ENCODE measurements at places on chromosomes 7 and 10.

- no peak for DNase-seq
These were observed 31.4 kb downstream of the CPXM2 start for GRCh38 chr10:123860209-123860608.

- no peak for DNase-seq
These were observed 125.4 kb downstream of the JAZF1 start for GRCh38 chr7:28055161-28055544.

DNA sequence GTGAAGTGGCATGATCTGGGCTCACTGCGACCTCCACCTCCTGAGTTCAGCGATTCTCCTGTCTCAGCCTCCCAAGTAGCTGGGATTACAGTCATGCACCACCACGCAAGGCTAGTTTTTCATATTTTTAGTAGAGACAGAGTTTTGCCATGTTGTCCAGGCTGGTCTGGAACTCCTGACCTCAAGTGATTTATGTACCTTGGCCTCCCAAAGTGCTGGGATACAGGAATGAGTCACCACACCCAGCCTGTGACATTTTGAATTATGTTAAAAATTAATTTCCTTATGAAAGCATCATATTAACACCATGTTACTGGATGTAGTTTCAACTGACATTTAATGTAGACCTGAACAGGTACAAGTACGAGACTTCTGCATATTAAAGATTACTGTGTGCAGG lies 24.3 kb downstream of the ABCB4 start:
- no peak for DNase-seq

DNA sequence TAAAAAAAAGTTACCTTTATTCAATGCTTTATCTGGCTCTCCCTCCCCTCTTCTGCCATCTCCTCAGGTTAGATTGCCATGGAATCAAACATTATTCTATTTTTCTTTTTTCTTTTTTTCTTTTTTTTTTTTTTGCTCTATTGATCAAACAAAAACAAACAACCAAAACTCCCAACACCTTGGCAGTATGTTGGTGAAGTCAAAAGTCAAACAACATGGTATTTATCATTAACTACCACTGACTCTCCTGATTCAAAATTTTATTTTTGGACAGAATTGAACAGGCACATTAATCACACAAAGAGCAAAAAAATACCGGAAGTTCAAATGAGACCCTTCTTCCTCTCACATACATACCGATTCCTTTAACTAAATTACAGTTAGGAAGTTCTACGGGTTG lies 6.4 kb downstream of the PON1 start:
- no peak for DNase-seq

- DNase-seq: no peak
These were observed 152.0 kb downstream of the SVIL start for GRCh38 chr10:29482591-29483431.

DNA sequence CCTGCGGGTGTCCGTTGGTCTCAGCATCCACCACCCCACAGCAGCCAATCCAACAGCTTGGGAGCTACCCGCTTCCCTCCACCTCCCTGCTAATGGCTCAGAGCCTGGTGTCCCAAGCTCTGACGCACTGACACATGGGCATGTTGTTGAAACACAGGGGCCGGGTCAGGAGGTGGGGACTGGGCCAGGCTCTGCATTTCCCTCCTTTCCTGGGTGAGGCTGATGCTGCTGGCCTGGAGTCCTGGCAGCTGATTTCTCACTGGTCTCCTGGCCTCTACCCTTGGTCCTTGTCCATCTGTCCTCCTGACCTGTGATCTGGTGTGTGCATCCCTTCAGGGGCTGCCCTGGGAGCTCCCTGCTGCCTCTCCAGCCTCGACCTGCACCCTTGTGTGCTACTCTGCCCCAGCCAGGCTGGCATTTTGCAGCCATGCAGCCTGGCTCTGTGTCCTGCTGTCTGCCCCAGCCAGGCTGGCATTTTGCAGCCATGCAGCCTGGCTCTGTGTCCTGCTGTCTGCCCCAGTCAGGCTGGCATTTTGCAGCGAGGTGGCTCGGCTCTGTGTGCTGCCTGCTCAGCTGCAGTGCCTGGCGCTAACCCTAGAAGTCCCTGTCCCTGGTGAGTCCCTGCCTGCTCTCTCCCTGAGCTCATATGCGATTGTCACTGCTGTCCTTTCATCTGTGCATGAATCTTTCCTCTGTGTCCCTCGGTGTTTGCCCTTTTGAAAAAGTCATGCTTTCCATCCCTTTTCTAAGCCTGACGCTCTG lies 14.0 kb downstream of the AMZ1 start:
- no peak for DNase-seq

GRCh38 chr7:1255817-1256340 lies 23.2 kb downstream of the UNCX start:
- DNase-seq: no peak

GRCh38 chr7:157177333-157177982 lies 38.7 kb downstream of the UBE3C start:
- DNase-seq: no peak

- DNase-seq: no peak
These were observed 11.5 kb upstream of the UNCX start for GRCh38 chr7:1220977-1221745.

DNA sequence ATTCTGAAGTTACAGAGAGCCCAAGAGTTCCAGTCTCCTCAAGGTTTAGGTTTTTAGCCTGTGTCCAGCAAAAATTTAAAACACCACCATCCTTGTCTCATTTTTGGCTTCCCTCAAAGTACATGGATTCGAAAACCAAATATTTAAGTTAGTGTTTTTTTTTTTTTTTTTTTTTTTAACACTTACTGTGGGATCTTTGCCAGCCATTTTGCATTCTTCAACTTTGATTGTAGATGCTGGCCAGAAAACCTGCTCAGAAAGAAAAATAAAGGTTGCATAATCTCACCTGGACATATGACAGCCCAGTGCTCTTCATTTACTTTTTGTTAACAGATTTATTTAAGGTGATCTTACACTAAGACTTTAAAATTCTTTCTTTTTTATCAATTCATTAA lies 91.6 kb downstream of the SEMA3C start:
- DNase-seq: no peak

- no peak for DNase-seq
These were observed 5.7 kb downstream of the GRID2IP start for GRCh38 chr7:6545398-6546126.

GRCh38 chr7:64887756-64888508 lies 15.1 kb upstream of the ZNF273 start:
- peak; percentile 77 for DNase-seq

GRCh38 chr7:12518920-12519681 lies 51.4 kb upstream of the SCIN start:
- peak; percentile 7 for DNase-seq

DNA sequence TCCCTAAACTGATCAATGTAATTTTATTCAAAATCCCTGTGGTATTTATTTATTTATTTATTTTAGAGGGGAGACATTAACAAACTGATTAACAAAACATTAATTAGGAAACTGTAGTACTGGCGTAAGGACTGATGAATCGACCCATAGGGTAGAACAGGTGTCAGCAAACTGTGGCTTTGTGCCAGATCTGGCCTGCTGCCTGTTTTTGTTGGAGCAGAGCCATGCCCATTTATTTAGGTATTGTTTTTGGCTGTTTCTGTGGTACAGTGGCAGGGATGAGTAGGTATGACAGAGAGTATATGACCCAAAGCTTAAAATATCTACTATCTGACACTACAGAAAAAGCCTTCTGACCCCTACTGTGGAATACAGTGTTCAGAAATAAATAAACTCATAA lies 332.5 kb upstream of the ETV1 start:
- DNase-seq: peak; percentile 80

GRCh38 chr7:144391823-144392255 lies 11.7 kb downstream of the NOBOX start:
- no peak for DNase-seq

DNA sequence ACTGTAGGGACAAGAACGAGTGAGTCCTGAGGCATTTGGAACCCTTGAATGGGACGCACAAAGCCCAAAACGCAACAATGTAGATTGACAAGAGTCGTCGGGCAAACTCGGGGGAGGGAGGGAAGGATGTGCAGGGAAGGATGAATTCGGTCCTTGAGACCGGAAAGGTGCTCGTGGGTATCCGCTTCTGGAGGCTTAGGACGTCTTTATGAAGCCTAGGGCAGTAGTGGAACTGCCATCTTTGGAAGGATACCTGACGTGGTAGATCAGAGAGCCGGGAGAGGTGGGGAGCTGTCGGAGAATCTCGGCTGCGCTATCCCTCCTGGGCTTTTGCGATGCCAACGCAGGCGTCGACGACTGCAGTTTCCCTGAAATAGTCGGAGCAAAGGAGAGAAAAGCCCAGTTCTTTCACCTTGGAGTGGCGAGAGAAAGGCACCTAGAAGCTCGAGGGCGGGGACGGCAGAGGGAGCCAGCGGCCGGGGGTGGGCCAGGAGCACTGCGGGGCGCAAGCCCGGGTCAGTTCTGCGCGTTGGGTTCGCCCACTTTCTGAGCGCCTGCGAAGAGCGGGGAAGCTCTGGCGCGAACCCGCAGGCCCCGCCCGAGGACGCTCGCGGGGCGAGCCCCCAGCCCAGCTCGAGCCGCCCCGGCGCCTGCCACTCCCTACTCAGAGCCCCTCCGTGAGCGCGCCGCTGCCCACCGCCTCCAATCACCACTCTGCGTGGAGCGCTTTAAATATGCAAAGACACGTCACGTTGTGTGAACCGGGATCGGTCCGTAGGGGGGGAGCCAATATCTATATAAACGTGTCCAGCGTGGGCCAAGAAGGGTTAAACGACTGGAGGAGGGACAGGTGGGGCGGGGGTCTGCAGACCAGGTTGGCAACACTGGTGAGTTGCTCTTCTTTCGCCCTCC lies at the start of gene CYP26C1:
Gene CYP26C1, plus strand, starts transcription at position 824 of the 912 bp plus-strand sequence. CDS start 466 bp downstream, outside the sequence.
- DNase-seq: no peak

DNA sequence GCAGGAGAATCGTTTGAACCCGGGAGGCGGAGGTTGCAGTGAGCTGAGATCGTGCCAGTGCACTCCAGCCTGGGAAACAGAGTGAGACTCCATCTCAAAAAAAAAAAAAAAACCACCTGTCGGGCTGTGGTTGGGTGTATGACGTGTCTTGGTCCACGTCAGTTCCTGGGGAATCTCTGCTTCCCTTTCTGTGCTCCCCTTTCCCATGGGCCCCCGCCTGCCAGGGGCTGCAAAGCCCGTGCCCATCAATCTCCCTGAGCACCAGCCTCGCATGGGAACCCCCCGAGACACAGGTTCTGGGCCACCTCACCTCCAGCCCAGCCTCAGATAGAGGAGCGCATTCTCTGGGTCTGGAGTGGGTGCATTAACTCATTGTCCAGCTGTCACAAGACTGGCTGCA lies 2.3 kb upstream of the SH2B2 start:
- DNase-seq: no peak

- DNase-seq: no peak
These were observed 60.0 kb downstream of the RAPGEF5 start for GRCh38 chr7:22296916-22297315.

GRCh38 chr7:42315631-42316030 lies 78.6 kb upstream of the GLI3 start:
- no peak for DNase-seq

GRCh38 chr7:26951407-26951950 lies 87.1 kb upstream of the SKAP2 start:
- no peak for DNase-seq

DNA sequence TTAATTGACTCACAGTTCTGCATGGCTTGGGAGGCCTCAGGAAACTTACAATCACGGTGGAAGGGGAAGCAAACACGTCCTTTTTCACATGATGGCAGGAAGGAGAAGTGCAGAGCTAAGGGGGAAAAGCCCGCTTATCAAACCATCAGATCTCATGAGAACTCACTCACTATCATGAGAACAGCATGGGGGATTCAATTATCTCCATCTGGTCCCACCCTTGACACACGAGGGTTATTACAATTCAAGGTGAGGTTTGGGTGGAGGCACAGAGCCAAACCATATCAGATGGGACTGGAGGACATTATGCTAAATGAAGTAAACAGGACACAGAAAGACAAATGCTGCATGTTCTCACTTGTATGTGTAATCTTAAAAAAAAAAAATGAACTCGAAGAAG lies 141.4 kb upstream of the HABP2 start:
- no peak for DNase-seq

DNA sequence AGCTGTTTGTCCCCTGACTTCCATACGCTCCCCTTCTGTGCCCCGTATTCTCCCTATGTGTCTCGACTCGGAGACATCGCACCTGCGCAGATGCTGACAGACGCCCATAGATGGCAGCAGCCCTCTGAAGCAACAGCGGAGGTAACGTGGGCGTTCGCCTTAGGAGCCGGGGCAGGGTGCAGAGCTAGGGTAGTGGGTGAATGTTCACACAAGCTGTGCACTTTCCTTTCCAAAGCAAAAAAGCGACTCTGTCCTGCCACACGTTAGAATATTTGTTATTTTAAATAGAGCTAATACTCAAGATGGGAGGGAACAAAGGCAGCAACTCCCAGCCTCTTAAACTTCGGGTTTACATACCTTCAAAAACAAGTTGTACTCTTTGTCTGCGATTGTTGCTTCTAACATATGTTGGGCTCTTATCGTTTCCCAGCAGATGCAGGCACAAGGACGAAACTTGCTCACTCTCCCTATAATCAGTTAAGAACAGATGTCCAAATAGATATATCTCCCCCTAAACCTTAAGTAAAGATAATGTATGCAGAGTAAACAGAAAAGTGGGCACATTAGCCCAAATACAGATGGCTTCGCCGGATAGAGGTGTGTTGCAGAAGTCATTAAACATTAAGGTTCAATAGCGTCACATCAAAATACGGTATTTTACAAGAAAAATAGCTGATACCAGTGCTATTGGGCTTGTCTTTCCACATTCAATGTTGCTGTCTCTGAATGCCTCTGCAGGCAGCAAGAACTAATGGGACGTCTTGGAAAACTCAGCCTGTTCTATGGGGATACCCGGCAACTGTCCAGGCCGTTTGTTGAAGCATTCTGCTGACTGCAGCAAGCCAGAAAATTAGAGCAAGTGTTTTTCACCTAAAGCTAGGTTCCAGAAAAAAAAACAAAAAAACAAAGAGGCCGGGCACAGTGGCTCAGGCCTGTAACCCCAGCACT lies 340.3 kb upstream of the PRKCQ start:
- no peak for DNase-seq

- DNase-seq: no peak
These were observed 45.9 kb upstream of the BET1 start for GRCh38 chr7:94050046-94050445.

DNA sequence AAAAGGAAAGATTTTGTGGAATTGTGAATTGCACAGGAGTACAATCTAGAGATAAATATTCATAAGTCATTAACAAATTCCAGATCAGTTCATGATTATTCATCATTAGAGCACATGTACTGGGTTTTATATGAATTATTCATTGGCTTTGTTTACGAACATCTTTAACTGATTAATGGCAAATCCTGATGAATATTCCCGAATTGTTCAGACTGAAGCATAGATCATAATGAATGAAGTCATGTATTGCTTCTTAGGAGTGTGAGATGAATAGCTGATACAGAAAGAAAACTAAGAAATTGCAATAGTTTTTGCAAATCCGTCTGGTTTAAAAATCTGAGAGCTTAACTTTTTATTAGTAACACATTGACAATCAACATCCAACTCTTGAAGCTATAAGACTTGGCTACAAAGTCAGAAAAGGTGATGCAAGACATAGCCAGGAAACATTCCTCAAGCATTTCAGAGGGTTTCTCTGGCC lies 183.6 kb upstream of the DGKB start:
- DNase-seq: no peak
